ENCODE measurements at places on chromosomes 16 and 17.

DNA sequence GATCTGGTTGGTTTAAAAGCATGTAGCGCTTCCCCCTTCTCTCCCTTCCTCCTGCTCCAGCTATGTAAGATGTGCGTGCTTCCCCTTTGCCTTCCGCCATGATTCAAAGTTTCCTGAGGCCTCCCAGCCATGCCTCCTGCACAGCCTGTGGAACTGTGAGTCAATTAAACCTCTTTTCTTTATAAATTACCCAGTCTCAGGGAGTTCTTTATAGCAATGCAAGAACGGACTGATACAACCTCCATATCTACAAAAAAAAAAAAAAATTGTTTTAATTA is 16.6 kb upstream of the PDXDC1 start:
- peak; percentile 53 for DNase-seq

DNA sequence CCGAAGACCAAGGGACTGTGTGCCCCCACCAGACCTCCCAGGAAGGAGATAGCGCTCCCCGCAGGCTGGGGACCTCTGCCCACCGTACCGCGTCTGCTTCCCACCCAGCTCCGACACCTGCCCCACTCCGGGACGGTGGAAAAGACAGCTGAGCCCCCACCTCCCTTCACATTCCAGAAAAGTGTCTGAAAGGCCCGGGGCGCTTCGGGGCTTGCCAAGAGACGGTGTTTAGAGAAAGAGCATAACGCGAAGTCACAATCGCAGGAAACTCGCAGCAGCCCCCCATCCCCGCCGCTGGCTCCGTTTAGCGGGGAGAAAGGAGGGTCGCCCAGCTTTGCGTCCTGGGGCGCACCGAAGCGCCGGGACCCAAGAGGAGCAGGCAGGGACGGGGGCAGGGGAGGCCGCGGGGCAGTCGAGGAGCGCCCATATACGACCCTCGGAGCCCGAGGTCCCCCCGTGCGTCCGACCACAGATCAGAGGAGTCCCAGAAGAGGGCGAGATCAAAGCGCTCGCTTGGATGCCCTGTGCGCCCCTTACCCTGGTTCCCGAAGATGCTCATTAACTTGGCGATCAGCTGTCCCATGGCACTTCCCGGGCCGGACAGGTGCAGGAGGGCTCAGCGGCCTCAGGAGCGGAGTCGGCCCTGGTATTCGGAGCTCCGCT is 652 bp downstream of the ARL5C start:
- no peak for DNase-seq

DNA sequence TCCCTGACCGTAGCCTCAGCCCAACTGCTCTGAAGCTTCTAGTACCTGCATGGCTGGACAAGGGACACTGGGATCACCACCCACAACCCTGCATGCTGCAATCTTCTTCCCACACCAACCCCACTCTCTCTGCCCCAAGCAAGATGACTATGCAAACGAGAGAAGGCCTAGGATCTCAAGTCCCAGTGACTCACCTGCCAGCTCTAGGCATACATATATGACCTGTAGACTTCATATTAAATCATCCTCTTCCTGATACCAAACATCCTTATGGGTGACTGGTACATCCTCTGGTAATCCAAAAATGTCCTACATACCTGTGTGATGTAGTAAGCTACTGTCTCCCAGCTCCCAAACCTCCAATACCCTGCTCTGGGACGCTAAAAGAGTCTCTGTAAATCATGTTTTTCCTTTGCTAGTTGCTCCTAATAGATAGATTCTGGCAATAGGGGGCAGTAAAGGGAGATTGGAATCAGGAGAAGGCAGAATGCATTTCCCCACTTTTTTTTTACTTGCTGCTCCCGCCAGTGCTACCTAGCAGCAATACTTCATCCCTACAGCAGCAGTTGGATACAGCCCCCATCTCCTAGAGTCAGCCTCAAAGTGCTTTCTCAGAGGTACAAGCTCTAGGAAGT is 43.4 kb upstream of the SOX9 start:
- no peak for DNase-seq

DNA sequence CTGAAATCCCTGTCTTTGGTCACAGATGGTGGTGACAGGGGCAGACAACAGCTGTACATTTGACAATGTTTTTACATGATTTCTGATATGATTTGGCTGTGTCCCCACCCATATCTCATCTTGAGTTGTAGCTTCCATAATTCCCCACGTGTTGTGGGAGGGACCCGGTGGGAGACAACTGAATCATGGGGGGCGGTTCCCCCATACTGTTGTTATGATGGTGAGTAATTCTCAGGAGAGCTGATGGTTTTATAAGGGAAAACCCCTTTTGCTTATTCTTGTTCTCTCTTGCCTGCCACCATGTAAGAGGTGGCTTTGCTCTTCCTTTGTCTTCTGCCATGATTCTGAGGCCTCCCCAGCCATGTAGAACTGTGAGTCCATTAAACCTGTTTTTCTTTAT is 353.9 kb downstream of the CPPED1 start:
- no peak for DNase-seq

DNA sequence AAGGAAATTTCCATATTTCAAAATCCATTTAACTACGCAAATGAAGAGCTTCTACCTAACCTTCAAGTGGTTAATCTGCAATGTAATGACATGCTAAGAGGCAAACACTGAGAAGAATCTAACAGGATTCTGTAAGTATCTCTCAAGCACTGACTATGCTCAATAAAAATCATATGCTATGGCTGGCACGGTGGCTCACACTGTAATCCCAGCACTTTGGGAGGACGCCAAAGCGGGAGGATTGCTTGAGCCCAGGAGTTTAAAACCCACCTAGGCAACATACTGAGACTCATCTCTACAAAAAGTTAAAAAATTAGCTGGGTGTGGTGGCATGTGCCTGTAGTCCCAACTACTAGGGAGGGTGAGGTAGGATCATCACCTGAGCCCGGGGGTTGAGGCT is 32.7 kb downstream of the GNA13 start:
- no peak for DNase-seq

DNA sequence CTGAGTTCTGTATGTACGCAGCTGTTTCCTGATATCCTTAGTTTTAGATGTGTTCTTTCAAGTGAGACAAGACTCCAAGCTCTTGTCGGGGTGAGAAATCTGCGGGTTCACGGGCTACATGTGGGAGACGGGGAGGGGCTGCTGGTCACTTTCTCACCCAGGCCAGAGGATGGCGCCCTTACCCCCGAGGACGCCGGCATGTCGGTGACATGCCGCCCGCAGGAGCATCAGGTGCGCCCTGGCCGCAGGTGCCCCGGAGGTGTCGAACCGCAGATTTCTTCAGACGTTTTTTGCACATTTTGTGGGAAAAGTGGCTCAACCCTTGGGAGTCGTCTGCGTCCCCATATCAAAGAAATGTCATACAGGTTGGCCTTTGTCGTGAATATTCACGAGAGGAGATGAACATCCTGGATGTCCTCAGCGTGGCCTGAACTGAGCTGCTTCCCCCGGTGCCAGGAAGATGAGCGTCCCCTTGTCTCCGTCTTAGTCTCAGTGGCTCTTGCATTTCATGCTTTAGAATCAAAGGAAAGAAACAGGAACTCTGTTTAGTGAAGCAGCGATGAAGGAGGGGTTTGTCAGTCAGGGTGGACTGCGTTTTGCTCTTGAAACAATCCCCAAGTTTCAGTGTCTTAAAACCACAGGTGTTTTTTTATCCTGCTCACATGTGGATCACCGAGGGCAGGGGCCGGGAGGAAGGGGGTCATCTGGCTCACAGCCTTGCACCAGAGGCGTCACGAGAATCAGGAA is 75.4 kb upstream of the ZNF750 start:
- DNase-seq = no peak

- DNase-seq = no peak
Observed at GRCh38 chr17:77677211-77677610, 281.3 kb upstream of the TNRC6C start.

DNA sequence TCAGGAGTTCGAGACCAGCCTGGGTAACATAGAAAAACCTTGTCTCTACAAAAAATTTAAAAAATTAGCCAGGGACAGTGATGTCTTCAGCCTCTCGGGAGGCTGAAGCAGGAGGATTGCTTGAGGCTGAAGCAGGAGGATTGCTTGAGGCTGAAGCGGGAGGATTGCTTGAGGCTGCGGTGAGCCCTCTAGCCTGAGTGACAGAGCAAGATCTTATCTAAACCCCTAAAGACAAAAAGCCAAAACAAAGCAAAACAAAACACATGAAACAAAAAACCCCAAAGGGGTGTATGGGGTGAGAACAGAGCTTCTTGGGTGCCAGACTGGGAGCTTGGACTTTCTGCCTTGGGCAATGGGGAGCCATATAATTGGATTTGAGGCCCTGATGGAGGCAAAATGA is 2.6 kb downstream of the SPNS3 start:
- DNase-seq = peak; percentile 72

DNA sequence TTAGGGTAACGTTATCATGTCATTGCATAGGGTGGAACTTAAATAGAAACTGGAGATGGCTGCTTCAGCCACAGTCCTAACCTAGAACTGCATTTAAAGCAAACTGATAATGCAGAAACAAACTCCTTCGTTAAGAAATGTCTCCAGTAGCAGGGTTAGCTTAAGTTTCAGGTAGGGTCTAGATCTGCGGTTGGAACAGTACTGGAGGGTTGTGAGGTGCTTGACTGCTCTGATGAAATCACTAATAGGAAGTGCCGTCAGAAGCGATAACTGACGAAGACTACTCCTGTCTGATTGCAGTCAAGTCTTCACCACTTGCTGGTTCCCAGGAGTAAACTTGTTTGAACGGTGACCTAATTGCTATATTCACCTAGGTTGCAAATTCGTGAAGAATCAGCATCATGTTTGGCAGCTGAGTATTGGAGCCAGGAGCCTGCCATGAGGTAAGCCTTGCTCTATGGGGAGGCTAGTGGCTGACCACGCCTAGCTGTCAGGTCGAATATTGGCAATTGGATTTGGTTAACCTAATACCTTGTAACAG is 24.5 kb downstream of the TRPV2 start:
- DNase-seq = peak; percentile 28

DNA sequence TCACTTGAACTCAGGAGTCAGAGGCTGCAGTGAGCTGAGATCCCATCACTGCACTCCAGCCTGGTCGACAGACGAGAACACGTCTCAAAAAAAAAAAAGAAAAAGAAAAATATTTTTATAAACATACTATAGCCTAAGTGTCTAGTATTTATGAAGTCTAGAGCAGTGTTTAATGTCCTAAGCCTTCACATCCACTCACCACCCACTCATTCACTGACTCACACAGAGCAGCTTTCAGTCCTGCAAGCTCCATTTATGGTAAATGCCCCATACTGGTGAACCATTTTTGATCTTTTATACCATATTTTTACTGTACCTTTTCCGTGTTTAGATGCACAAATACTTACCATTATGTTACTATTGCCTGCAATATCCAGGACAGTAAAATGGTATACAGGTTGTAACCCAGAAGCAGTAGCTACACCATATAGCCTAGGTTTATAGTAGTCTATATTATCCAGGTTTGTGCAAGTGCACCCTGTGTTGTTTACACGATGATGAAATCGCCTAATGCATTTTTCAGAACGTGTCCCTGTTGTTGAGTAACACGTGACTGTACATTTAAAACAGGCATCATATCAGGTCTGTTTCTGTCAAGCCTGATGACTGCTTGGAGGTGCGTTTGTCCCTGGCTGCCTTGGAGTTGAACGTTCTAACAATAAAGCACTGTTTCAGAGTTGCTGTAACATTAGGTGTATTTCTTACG is 10.1 kb downstream of the NUDT7 start:
- DNase-seq = no peak

DNA sequence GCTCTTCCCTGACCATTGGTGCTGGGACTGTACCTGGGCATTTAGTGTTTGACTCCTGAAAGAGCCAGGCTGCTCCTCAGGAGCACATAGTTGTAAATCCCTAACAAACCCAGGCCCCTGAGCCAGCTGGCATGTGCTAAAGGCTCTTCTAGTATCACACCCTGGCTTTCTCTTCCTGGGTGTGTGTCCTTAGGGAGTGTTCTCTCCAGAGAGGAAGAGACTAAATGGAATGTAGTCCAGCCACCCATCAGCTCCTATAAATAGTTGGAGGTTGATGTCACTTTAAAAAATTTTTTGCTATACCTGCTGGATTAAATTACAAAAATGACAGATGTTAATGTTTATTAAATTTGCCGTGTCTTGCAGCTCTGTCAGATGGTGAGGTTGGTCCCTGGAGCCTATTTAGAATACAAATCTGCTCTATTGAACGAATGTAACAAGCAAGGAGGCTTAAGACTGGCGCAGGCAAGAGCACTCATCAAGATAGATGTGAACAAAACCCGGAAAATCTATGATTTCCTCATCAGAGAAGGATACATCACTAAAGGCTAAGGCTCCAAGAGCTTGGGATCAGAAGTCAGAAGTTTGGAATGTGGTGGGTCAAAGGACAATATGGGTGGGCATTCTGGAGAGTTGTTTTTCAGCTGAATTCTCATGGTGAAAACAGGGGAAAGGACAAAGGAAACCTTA is 13.1 kb upstream of the DUSP14 start:
- DNase-seq = no peak

GRCh38 chr17:9090641-9091096 is 69.4 kb downstream of the NTN1 start:
- DNase-seq = no peak

DNA sequence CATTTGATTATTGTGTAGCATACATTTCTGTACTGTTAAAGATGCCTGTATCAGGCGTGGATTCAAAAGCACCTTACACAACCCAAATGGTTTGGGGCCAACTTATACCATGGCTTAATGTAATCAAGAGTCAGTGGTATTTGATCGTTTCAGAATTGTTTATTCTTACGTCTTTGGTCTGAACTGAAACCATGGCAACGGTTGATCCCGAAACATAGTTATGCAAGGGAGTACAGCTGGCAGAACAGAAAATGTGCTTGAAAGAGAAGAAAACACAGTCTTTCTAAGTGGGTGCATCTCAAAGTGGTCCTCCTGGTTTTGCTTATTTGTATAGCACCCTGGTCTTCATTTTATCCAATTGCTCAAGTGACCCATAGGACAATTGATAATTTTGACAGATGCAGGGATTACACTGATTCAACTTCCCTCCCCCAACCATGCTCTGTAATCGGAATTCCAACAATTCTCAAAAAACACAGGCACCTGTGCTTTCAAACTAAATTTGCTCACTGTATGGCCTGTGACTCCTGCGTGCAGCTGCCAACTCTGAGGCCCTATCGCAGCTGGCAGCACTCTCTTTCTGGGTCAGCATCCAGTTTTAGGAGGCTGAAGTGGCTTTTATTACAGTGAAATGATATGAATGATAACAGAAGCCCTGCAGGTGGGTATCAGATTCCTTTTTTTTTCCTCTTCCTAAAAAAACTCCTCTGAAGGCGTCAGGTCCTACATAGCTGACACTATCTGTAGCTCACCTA is 77.0 kb upstream of the AXIN2 start:
- no peak for DNase-seq

DNA sequence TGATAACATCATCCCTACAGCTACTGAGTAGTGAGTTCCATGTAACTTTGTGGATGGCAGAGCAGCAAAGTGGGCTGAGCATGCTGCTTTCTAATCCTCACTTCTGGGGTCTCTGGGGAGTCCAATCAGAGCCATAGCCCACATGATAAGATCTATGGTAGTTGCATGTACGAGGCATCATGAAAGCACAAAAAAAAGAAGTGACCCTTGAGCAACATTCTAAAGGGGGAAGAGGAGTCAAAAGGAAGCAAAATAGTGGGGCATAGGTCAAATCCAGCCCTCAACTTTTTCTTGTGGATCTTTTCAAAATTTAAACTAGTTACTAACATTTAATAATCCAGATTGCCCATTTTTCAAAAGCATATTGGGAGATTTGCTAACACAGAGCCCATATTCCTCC is 208.5 kb upstream of the TOX3 start:
- DNase-seq = peak; percentile 32

GRCh38 chr17:17837380-17837821 is 615 bp upstream of the SREBF1 start:
- peak; percentile 65 for DNase-seq
